ENCODE measurements at places on chromosomes 6 and 20. TPM values are rescaled to one million over a fixed set of nuclear protein-coding genes. Genes with fewer than 3 reads are reported as not detected.

The AVP gene
- not detected for total RNA-seq

The C6orf15 gene
- total RNA-seq: not detected

DNA sequence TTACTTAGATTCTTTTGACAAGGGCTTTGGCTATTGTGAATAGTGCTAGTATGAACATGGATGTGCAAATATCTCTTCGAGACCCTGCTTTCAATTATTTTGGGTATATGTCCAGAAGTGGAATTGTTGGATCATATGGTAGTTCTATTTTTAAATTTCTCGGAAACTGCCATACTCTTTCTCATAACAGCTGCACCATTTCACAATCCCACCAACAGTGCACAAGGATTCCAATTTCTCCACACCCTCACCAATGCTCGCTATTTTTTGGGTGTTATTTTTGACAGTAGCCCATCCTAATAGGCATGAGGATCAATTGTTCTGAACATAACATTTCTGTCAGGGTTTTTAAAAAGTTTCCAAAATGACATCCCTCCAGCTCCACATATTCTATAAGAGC, 69.2 kb upstream of the ESR1 start:
- H3K4me3 ChIP-seq: no peak overlapping the region
- no peak for DNase-seq
- no peaks in the 10 kb centered on the region for H3K4me1 ChIP-seq

- no peaks in the 10 kb centered on the region for H3K4me1 ChIP-seq
- H3K36me3 ChIP-seq: no peaks in the 10 kb centered on the region
- no peaks in the 10 kb centered on the region for H3K27me3 ChIP-seq
- H3K27ac ChIP-seq: no peak overlapping the region
Observed at GRCh38 chr20:24628985-24629384, 159.6 kb downstream of the SYNDIG1 start.

GRCh38 chr6:110938171-110938570, 20.3 kb upstream of the GTF3C6 start:
- no peaks in the 10 kb centered on the region for H3K27me3 ChIP-seq
- DNase-seq: no peak
- no peak overlapping the region for H3K27ac ChIP-seq
- H3K4me1 ChIP-seq: no peaks in the 10 kb centered on the region
- no peak overlapping the region for H3K4me3 ChIP-seq
- H3K36me3 ChIP-seq: no peaks in the 10 kb centered on the region

The SMOC2 gene
- 132 TPM for total RNA-seq

DNA sequence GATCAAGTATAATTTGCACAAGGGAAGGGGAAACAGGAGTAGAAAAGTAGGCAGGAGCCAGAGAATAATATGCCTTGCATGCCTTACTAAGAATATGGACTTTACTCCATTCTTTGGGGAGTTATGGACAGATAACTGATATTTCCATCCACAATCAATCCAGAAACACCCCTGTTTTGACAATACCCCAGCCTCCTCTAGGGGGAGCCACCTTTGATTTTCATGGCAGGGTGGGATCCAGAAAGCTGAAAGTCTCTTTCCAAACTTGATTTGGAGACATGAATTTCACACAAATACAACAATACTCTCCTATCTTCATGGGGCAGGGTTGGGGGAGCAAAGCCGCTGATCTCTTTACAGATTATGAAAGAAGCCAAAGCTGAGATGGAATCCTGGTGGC, 404.1 kb downstream of the FOXA2 start:
- DNase-seq: no peak
- no peaks in the 10 kb centered on the region for H3K27me3 ChIP-seq
- H3K4me3 ChIP-seq: no peak overlapping the region

The ARFGEF3 gene
- 3.0 TPM for total RNA-seq

The OPRM1 gene
- total RNA-seq: not detected

GRCh38 chr6:30096829-30097228, 16.1 kb downstream of the TRIM31 start:
- no peak overlapping the region for H3K27ac ChIP-seq
- H3K4me1 ChIP-seq: no peaks in the 10 kb centered on the region
- no peaks in the 10 kb centered on the region for H3K36me3 ChIP-seq
- H3K27me3 ChIP-seq: no peaks in the 10 kb centered on the region
- DNase-seq: no peak
- no peak overlapping the region for H3K4me3 ChIP-seq
